Mesothelial cell of epicardium (in vitro differentiated cells): ENCODE measurements at places on chromosomes 6 and 20. TPM values are rescaled to one million over a fixed set of nuclear protein-coding genes. Genes with fewer than 3 reads are reported as not detected.

SLC4A11 gene
- 1.0 to 2.5 TPM (median 1.9 TPM) in 3 replicates for total RNA-seq

FAM135A gene
- total RNA-seq: 21.5 to 24.8 TPM (median 22.7 TPM) in 3 replicates

TBC1D20 gene
- total RNA-seq: 34.1 to 37.1 TPM (median 34.4 TPM) in 3 replicates

BPIFB1 gene
- not detected in 3 replicates for total RNA-seq

ARFGEF3 gene
- 6.1 to 6.3 TPM (median 6.1 TPM) in 3 replicates for total RNA-seq

SCRT2 gene
- total RNA-seq: not detected in 3 replicates

ZNF337 gene
- 23.9 to 27.1 TPM (median 25.5 TPM) in 3 replicates for total RNA-seq

DNA sequence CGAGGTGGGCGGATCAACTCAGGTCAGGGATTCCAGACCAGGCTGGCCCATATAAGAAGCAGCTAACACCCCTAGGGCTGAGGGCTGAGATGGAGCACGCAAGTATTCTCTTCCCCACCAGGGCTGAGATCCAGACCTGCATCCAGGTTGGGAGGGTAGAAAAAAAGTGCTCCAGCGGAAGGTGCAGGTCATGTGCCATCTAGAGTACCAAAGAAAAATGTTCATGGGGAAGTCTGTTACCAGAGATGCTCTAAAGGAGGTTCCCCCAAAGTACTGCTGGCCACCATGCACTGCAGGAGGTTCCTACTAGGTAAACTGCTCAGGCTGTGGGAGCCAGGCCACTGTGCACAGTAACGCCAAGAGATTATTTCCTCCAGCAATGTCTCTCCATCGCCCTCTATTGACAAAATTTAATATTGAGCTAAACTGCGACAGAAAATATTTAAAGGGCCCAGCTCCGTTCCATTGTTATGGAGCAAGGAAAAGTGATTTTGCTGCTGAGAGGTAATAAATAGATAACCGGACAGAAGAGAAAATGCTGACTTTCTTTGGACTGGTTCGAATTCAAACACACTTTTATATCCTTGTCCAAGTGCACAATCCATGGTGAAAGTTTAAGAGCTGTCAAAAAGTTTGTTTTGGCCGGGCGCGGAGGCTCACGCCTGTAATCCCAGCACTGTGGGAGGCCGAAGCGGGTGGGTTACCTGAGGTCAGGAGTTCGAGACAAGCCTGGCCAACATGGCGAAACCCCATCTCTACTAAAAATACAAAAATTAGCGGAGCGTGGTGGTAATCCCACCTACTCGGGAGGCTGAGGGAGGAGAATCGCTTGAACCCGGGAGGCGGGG, 159.9 kb downstream of the OR2B2 start:
- H3K4me3 ChIP-seq: peak overlapping the region; percentile 93
- peak overlapping the region; percentile 98 for H3K27ac ChIP-seq
- H3K4me1 ChIP-seq: peaks cover 13% of the 10 kb centered on the region

DNA sequence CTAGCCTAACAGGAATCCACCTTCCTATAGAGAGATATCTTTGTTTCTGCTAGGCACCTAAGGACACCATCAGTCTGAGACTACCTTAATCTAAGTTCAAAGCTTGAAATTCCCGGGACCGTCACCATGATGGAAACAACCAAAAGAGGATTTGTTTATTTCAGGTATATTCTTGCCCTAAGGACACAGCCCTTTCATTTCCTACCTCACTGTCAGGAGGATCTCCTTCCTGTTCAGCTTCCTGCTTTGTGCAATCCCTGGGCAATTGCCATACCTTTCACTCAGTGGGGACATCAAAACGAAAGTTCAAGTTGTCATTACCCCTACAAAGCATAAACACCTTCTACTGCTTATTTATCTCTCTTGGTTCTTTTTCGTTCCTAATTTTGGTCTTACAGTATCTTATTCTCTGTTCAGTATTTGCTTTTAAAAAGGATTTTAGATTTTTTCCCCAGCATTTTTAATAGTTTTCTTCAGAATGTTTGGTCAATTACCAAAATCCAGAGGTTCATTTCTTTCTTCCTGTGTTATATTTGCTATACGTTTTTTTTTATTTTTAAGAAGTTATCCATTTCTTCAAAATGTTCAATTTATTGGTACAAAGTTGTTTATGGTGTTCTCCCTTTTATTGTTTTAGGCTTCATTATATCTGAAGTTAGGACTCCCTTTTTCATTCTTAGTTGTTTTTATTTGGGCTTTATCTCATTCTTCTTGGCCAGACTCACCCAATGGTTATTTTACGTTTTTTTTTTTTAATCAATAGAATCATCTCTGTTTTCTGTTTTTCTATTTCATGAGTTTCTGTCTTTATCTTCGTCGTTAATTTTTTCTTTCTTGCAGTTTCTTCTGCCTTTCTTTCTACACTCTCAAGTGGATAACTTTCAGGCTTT, 13.0 kb upstream of the TBPL1 start:
- H3K27ac ChIP-seq: no peak overlapping the region
- no peak for DNase-seq
- no peaks in the 10 kb centered on the region for H3K27me3 ChIP-seq
- no peaks in the 10 kb centered on the region for H3K4me1 ChIP-seq
- no peaks in the 10 kb centered on the region for H3K36me3 ChIP-seq

DNA sequence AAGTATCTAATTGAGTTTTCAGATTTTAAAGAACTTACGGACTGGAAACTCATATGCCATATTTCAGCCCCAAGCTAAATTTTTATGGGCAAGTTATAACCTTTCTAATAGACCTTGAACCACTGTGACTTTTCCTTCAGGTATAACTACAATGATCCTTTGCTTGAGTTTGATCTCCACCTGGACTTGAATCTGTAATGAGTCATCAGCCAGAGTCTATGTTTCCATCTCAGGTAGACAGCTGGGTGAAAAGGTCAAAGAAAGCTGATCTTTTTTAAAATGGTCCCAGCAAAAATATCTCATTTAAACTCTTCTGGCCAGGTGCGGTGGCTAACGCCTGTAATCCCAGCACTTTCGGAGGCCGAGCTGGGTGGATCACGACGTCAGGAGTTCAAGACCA, 88.4 kb upstream of the SGK1 start:
- H3K4me1 ChIP-seq: peaks cover 11% of the 10 kb centered on the region
- H3K4me3 ChIP-seq: no peak overlapping the region
- no peaks in the 10 kb centered on the region for H3K27me3 ChIP-seq
- H3K27ac ChIP-seq: no peak overlapping the region
- H3K36me3 ChIP-seq: peaks cover 1% of the 10 kb centered on the region

- no peaks in the 10 kb centered on the region for H3K27me3 ChIP-seq
- no peak overlapping the region for H3K27ac ChIP-seq
- DNase-seq: no peak
- H3K4me1 ChIP-seq: no peaks in the 10 kb centered on the region
- no peaks in the 10 kb centered on the region for H3K36me3 ChIP-seq
These were observed 641.2 kb downstream of the DOK5 start for GRCh38 chr20:55116598-55116997.

DNA sequence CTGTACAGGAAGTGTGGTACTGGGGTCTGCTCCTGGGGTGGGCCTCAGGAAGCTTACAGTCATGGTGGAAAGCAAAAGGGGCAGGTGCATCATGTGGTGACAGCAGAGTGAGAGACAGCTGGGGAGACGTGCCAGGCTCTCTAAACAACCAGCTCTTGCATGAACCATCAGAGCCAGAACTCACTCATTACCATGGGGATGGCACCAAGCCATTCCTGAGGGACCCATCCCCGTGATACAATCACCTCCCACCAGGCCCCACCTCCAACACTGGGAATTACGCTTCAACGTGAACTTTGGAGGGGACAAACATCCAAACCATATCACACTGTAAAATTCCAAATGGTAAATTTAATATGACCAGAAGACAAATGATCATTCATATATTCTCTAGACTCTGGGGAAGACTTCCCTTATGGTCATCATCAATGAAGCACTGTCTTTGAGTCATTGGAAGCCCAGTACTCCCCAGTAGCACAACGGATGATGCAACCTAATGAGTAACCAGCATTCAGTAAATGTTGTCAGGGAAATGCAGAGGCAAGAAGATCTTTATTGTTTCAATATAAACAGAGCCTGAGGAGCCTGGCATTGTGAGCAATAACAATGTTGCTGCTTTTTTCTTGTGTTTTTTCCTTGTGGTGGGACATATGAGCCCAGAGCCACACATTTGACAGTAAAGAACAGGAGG, 48.2 kb upstream of the RALY start:
- no peak for DNase-seq
- H3K36me3 ChIP-seq: peaks cover 3% of the 10 kb centered on the region

DNA sequence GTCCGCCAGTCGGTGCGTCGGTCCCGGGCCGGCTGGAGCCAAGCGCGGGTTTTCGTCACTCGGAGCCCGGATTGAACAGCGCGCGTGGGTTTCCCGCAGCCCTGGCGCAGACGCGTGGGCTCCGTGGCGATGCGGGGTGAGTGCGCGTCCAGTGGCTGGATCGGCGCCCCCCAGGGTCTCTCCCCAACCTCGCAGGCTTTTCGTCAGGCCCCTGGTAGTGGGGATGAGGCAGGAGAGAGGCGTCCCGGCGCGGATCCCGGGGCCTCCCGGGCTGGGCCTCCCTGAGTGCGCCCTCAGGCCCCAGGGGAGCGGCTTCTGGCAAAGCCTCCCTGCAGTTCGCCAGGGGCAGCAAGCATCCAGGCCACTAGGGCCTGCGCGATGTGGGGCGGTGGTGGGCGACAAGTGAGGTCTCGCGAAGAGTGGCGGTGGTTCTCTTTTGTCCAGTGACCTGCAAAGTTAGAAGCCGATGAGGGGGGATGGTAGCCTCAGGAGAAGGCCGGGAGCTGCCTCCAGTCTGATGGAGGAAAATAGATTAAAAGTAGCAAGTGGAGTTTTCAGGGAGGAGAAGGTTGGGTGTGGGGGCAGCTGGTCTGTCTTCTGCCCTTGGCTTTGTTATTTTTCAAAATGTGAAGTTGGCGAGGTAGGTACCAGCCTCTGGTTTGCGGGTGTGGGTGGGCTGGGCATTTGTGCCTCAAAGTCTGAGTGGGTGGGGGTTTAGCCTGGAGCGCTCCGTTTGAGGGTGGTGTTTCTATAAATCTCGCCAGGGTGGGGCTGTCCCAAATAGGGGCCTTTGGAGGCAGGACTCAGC, 1.6 kb downstream of the TOX2 start:
- peaks cover 8% of the 10 kb centered on the region for H3K4me1 ChIP-seq
- H3K27me3 ChIP-seq: peaks cover 94% of the 10 kb centered on the region
- DNase-seq: no peak

DNA sequence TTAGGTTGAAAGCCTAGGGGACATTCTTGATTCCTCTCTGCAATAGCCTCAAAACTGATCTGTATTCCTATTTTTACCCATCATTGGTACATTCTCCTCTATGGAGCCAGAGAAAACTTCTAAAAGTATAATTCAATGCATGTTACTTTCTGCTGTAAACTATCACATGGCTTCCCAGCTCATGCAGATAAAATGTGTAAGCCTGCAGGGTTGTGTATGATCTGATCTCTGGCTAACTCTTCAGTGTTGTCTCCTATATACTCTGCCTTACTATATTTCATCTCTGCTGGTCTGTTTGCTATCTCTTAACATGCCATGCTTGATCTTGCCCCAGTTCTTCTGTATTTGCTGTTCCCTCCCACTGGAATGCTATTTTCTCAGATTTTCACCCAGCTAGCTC, 323.3 kb upstream of the RSPO3 start:
- H3K4me3 ChIP-seq: no peak overlapping the region
- H3K36me3 ChIP-seq: no peaks in the 10 kb centered on the region
- no peaks in the 10 kb centered on the region for H3K4me1 ChIP-seq
- no peaks in the 10 kb centered on the region for H3K27me3 ChIP-seq
- H3K27ac ChIP-seq: no peak overlapping the region
- no peak for DNase-seq

DNA sequence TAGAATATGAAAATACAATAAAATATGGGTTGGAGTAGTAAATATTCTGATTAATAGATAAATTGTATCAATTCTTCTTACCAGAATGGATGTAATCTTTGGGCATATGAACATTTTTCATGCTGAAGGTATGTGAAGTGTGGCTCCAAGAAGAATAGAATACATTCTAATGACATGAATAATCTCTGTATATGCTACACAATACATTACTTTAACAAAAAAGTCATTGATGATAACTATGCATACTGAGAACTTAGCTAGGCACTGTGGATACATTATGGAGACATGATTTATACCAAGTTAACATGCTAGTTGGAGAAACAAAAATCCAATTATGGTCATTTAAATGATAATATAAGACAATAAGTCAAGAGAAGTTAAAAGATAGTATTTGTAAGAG, 62.7 kb upstream of the HDAC2 start:
- no peak for DNase-seq
- H3K4me1 ChIP-seq: no peaks in the 10 kb centered on the region
- H3K27ac ChIP-seq: no peak overlapping the region

- no peaks in the 10 kb centered on the region for H3K4me1 ChIP-seq
- H3K36me3 ChIP-seq: no peaks in the 10 kb centered on the region
- no peak overlapping the region for H3K4me3 ChIP-seq
- H3K27ac ChIP-seq: no peak overlapping the region
- H3K27me3 ChIP-seq: peaks cover 7% of the 10 kb centered on the region
These were observed 8.1 kb upstream of the OCSTAMP start for GRCh38 chr20:46558511-46558959.

DNA sequence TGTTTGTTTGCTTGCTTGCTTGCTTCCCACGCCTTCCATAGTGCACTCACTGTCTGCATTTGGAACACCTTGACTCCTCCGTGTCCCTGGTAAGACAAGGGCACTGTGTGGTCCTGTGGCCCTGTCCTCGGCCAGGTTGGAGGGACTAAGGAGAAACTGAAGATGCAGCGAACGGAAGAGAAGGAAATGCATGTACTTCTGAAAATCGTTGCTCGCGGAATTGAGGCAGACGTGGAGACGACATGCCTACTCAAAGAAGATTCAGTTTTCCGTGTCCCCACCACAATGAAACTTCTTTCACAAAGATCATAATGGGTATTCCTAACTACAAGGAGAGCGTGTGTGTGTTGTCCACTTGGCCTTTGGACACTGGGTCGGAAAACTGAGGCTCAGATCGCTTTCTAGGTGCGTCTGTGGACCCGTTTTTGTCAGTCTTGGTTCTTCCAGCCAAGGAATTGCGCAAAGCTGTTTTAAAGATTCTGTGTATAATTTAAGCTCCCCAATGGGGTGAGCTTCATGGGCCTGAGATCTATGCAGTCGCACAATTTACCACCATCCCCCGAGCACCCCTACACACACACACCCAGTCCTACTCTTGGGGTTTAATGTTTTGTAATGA, 120.4 kb upstream of the ZNF184 start:
- H3K27ac ChIP-seq: no peak overlapping the region
- no peak overlapping the region for H3K4me3 ChIP-seq
- no peak for DNase-seq
- peaks cover 25% of the 10 kb centered on the region for H3K27me3 ChIP-seq
- no peaks in the 10 kb centered on the region for H3K4me1 ChIP-seq

- no peak overlapping the region for H3K4me3 ChIP-seq
- DNase-seq: no peak
- peaks cover 8% of the 10 kb centered on the region for H3K27me3 ChIP-seq
- no peaks in the 10 kb centered on the region for H3K36me3 ChIP-seq
- H3K27ac ChIP-seq: no peak overlapping the region
These were observed 102.2 kb downstream of the DACT2 start for GRCh38 chr6:168217216-168217879.
